ENCODE measurements at places on chromosomes 3 and 15.

GRCh38 chr3:129967761-129968160 is 6.8 kb upstream of the TRH start:
- no peak overlapping the region for H3K4me3 ChIP-seq
- no peak overlapping the region for H3K27ac ChIP-seq
- H3K4me1 ChIP-seq, result peaks cover 75% of the 10 kb centered on the region
- peaks cover 18% of the 10 kb centered on the region for H3K27me3 ChIP-seq
- no peak for DNase-seq

DNA sequence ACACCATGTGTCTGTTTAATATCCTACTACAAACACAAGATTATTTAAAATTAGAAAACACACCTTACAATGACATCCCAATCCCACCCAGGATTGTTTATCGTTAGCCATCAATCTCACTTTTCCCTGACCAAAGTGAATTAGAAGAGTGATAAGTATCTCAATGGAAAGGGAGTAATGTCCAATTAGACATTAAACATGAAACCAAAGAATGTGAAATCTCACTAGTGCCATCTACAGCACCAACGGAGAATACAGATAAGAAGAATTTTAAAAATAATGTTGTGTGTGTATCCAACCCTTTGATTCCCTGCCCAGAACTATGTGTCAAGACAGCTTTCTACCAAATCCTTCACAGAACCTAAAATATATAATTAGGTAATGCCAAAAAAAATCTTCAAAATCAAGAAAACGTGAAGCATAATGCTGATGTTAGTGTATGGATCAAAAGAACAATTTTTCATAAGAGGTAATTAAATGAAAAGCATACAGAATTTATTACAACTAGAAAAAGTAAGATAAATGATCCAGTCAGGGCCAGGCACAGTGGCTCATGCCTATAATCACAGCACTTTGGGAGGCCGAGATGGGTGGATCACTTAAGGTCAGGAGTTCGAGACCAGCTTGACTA is 64.2 kb downstream of the SCAPER start:
- no peaks in the 10 kb centered on the region for H3K27me3 ChIP-seq
- H3K36me3 ChIP-seq, result peaks cover 13% of the 10 kb centered on the region
- H3K4me3 ChIP-seq, result no peak overlapping the region
- H3K27ac ChIP-seq, result no peak overlapping the region
- no peak for DNase-seq
- peaks cover 5% of the 10 kb centered on the region for H3K4me1 ChIP-seq

DNA sequence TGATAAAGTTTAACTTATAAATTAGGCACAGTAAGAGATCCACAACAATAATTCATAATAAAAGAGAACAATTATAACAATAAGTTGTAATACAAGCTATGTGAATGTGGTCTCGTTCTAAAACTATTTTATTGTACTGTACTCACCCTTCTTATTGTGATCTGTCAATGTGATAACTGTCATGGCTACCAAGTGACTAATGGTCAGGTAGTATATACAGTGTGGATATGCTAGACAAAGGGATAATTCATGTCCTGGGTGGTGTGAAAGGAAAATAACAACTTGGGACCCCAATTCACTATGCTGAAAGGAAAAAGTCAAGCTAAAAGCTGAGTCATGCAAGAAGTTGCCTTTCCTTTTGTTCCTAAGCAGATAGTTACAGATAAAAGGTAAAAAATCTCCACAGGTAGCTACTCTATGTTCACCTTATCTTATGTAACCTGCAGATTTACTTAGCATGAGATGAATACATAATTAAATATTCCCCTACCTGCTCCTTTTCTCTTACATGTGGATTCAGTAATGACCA is 10.7 kb upstream of the CYP8B1 start:
- DNase-seq, result no peak
- H3K27me3 ChIP-seq, result peaks cover 18% of the 10 kb centered on the region
- H3K27ac ChIP-seq, result no peak overlapping the region
- peaks cover 4% of the 10 kb centered on the region for H3K4me1 ChIP-seq

DNA sequence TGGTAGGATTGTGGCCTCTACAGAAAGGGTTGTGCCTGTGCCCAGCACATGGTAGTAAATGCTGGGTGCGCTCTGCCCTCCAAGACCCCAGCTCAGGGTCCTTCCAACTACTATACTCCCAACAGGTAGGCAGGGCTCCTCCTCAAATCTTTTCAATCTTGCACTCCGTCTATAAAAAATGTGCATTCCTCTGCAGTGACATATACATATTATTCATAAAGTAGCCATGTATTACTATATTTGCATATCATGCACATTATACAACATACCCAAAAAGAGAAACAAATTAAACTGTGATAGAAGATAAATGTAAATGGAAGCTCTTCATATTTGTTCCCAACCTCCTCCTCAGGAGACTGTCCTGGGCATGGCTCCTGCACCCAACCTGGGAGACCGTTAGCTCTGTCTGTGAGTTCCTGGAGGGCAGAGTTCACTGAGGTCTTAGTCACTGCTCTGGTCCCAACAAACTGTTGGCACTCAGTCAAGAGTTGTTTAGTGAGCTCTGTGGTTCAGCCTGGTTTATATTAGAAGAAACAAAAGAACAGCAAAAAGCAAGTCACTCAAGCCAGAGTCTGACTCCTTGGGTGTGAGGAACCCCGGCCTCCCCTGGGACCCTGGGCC is 47.7 kb upstream of the GRIP2 start:
- peaks cover 7% of the 10 kb centered on the region for H3K4me1 ChIP-seq
- H3K36me3 ChIP-seq, result no peaks in the 10 kb centered on the region
- no peak overlapping the region for H3K4me3 ChIP-seq
- no peak for DNase-seq
